ENCODE measurements at places on chromosomes 7 and 10.

GRCh38 chr10:119503821-119504220, 38.7 kb downstream of the RGS10 start:
- no peak for DNase-seq

DNA sequence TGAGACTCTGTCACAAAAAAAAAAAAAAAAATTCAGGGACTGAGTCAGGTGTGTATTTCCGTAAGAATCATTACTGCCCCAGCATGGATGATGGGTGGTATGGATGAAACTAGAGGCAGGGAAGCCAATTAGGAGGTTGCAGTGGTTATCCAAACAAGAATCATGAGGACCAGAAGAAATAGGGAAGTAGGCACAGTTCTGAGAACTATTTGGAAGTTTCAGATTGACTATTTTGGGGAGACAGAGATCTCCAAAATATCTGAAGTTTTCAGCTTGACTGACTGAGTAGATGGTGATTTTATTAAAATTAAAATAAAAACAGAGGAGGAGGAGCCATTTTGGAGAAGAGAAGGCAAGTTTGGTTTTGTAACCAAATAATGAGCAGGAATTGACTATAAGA, 119.4 kb upstream of the NRBF2 start:
- DNase-seq, result no peak

DNA sequence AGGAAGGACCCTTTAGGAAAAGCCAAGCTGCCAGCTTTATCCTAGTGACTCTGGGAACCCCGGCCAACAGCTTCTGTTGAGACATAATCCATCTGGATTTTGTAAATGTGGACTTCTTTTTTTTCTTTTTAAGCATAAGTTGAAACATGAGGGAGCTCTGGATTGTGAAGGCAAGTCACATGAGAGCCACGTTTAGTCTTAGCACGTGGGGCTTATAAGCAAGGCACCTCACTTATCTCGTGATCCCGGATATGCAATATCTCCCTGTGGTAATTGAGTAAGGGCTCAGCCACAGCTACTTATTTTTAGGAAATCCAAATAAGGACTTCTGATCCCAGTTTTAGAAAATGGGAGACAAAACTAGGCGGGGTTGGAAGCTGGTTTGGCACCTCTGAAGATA, 111.2 kb upstream of the PTN start:
- no peak for DNase-seq

DNA sequence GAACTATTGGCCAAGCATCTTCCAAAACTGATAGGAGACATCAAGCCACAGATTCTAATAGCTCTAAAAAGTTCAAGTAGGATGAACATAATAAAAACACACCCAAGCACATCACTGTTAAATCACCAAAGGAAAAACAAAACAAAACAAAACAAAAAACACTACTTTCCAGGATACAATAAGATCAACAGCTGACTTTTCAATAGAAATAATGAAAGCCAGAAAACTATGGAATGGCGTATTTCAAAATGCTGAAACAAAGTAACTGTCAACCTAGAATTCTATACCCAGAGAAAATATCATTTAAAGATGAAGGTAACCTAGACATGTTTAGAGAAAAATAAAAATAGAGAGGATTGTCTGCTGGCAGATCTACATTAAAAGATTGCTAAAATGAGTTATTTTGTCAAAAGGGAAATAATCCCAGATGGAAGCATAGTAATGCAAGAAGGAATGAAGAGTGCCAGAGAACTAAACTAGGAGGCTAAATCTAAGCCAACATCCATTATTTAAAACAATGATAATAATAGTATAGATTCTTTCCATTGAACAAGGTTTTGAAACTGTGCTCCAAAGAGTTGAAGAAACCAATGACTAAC, 13.9 kb downstream of the TUBAL3 start:
- no peak for DNase-seq

DNA sequence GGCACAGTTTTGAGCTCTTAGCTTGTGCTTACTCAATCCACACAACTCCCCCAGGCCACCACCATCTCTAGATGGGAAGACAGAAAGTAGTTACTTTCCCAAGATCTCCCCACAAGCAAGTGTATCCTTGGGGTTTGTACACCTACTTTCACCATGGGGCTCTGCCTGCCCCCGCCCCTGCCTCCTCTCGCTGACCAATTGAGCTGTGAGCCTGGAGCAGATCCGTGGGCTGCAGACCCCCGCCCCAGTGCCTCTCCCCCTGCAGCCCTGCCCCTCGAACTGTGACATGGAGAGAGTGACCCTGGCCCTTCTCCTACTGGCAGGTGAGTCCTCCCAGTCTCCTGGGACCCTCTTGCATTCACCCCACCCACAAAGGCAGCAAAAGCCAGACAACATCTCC, 2.0 kb downstream of the FXYD4 start:
- DNase-seq, result no peak

- DNase-seq, result no peak
These were observed 466.3 kb downstream of the SEMA3D start for GRCh38 chr7:84720456-84721097.

DNA sequence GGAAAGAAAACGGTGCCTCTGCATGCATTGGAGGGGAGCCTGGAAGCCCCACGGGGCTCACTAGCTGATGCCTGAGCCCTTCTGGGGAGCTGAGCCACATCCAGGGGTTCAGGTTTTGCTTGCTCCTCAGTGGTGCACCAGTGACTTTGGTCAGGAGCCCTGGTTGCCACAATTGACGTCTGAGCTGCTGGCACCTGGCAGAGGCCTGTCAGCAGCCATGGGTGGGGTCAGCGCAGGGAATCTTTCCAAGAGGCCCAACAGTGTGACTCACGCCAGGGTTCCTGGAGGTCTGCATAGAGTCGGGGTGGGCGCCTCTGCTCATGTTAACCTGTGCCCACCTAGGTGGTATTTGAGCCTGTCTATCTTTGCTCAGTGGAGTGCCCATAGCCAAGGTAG, 138.7 kb downstream of the NEURL1 start:
- no peak for DNase-seq

- DNase-seq, result no peak
These were observed 145.4 kb upstream of the NEBL start for GRCh38 chr10:21042536-21042935.
